ENCODE measurements at places on chromosomes 3 and 15.

- no peak for DNase-seq
Observed at GRCh38 chr3:171262431-171262830, 197.8 kb downstream of the TNIK start.

- no peak for DNase-seq
Observed at GRCh38 chr3:56130036-56130435, 338.2 kb downstream of the ERC2 start.

DNA sequence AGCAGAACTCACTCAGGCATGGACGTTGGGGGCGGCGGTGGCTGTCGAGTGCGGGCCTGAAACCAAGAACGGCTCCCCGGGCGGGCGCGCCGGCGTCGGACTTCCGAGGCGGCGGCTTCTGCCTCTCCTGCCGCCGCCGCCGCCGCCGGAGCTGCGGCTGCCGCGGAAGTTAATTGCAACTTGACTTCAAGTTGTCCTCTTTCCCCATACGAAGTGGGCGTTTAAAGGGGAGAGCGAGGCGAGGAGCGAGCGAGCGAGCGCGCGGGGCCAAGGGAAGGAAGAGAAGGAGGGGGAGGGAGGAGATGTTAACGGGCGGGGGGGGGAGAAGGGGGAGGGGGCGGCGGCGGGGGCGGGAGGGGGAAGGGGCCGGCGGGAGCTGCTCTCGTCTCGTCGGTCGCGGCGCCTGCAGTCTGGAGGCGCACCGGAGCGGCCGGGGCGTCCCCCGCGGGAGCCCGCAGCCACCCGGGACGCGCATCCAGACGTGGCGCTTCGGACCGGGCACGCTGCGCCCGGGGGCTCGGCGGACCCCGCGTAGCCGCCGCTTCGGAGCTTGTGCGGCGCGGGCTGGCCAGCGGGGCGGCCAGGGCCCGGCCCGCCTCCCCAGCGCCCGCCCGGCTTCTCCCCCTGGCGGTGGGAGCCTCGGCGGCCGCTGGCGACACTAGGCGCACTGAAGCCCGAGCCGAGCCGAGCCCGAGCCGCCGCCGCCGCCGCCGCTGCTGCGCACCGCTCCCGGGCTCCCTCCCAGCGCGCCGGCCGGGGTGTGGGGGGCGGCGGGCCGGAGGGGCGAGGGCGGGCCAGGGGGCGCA, 19.7 kb upstream of the SATB1 start:
- peak; percentile 55 for DNase-seq

GRCh38 chr3:122956693-122957455, 70.7 kb downstream of the SEMA5B start:
- DNase-seq, result no peak

DNA sequence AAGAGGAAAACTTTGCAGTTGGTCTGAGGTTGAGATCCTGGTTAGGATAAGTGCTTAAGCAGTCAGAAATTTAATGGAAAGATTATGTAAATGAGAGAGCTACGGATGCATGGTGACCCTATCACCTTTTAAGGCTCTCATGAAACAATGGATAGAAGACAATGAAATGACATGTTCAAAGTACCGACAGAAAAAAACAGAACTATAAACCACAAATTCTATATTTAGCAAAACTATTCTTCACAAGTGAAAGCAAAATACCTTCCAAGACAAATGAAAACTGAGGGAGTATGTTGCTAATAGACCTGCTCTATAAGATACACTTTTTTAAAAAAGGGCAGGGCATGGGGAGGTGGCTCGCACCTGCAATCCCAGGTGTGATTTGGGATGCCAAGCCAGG, 32.2 kb downstream of the DNAAF4 start:
- DNase-seq, result no peak

DNA sequence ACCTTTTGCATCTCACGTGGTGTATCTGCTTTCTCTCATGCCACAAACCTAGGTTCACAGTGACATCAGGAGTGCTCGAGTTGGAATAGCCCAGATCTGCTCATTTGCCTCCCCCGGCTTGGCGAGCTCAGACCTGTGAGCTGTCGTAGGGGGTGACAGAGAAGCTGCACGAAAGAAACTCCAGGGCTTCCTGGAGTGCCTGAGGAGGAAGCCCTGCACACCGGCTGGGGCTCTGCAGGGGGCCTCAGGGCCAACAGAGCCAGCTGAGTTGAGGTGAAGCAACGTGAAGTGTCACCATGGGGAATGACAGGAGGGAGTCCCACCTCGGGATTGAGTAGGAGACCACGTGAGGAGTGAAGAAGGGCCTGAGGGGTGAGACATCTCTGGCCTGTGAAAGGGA, 62.5 kb downstream of the RPN1 start:
- DNase-seq, result no peak

DNA sequence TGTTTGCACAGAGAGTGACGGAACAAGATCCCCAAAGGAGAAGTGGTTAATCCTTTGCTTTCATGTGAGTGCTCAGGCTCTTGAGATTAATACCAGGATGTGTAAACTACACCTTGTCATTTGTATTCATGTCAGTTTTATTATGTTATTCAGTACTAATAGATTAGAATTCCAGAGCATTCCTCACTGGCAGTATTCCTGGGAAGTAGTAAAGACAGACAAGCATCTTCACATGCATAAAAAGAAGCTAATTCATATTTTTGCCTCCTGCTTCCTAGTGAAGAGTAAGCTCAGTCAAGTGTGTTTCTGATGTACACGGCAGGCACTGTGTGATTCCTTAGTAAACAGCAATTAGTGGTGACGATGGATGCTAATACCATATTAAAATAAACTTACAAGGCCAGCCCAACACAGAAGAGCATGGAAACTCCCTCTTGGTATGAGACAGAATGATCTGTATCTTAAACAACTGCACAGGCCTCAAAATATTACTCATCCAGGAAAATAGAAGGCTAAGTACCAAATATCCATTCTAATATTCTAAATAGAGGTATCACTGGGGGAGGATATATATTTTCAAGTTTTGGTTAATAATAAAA, 336.8 kb upstream of the MCTP2 start:
- no peak for DNase-seq

GRCh38 chr15:70586241-70586640, 177.1 kb downstream of the UACA start:
- no peak for DNase-seq

DNA sequence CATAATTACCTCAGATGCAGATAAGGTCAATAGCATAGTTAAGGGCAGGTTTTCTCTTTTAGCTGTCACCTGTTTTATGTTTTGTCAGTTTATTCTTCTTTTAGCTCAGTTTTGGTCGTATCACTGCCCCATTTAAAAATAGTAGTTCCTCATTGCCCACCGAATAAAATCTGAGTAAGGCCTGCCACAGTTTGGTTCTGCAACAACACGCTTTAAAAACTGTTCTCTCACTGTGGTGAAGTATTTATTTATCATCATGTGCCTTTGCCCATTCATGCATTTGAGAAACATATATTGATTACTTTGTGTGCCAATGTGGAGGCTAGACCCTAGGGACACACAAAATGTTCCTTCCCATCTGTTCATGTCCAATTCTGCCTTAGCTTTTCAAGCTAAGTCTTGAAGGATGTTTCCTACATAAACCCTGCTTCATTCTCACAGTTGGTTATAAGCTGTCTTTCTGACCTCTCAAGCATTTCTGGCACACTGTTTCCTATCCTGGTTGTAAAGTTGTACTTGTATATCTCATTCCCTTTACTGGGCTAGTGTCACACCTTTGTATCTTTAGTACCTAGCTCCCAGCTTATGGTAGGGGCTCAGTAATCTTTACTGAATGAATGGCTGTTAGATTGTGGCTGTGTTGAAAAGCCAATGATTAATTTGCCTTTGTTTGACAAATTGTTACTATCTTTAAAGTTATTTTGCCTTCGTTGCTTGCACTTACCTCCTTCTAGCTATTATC, 23.9 kb downstream of the AKAP13 start:
- no peak for DNase-seq

- DNase-seq, result peak; percentile 35
Observed at GRCh38 chr3:183698318-183698751, 738 bp downstream of the YEATS2 start.

- no peak for DNase-seq
Observed at GRCh38 chr3:49700453-49701128, 11.2 kb downstream of the RNF123 start.

DNA sequence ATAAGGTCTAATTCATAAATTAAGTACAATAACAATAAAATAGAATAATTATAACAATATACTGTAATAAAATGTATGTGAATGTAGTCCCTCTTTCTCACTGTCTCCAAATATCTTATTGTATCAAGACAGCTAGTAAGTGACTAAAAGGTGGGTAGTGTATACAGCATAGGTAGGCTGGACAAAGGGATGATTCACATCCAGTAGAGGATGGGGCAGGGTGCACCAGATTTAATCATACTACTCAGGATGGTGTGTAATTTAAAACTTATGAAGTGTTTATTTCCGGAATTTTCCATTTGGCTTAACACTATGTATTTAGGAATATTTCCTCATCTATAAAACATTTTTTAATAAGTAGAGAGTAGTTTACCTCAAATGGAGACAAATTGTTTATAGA, 876.1 kb upstream of the CADM2 start:
- no peak for DNase-seq

DNA sequence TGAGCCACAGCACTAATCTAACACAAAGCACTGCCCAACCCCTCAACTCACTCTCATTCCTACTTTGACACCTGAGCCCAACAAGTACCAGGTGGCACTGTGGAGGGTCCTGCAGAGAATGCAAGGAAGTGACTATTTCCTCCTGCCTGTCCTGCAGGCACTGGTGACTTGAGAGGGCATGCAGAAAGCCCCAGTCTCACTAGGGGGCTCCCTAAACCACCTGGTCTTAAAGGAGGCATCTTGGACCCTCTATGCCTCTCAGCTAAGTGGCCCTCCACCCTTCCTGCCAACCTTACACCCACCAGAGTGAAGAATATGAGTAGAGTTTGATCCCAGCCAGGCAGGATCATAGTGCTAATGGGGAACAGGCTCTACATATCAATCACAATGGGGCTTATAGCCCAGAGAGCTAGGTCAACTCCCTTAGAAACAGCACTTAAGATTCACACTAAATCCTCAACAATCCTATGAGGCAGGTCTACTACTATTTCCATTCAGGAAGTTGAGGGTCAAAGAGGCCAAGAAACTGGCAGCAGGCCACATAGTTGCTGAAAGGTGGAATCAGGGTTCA, 15.2 kb downstream of the TRAIP start:
- DNase-seq, result no peak

- no peak for DNase-seq
Observed at GRCh38 chr3:25597535-25598101, 67.1 kb downstream of the TOP2B start.

DNA sequence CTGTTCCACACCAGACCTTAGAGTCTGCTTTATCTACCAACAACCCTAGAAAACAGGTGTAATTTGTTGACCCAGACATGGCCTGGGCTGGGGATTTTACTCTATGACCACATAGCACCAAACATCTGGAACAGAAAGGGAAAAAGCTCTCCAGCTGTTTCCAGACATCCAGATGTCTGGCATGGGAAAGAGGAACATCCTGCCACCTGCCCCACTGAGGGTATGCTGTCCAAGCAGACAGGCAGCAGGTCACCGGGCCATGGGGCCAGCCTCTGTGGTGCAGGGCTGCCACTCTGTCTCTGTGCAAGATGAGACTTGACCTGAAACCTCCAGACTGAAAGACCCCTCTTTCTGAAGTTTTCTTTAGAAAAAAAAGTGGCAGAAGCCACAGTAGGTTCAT, 359.3 kb upstream of the ICE2 start:
- no peak for DNase-seq

DNA sequence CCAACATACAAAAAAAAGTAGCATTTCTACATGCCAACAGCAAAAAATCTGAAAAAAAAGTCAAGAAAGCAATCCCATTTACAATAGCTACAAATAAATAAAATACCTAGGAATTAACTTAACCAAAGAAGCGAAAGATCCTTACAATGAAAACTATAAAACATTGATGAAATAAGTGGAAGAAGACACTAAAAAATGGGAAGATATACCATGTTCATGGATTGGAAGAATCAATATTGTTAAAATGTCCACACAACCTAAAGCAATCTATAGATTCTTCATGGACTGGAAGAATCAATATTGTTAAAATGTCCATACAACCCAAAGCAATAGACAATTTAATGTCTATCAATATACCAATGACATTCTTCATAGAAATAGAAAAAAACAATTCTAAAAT, 21.0 kb downstream of the PEAK1 start:
- DNase-seq, result no peak

- DNase-seq, result no peak
Observed at GRCh38 chr3:32335365-32336112, 56.1 kb upstream of the CMTM7 start.

- peak; percentile 27 for DNase-seq
Observed at GRCh38 chr3:186316666-186317260, 45.3 kb downstream of the DGKG start.

- DNase-seq, result no peak
Observed at GRCh38 chr15:85000937-85001336, 19.3 kb downstream of the PDE8A start.

DNA sequence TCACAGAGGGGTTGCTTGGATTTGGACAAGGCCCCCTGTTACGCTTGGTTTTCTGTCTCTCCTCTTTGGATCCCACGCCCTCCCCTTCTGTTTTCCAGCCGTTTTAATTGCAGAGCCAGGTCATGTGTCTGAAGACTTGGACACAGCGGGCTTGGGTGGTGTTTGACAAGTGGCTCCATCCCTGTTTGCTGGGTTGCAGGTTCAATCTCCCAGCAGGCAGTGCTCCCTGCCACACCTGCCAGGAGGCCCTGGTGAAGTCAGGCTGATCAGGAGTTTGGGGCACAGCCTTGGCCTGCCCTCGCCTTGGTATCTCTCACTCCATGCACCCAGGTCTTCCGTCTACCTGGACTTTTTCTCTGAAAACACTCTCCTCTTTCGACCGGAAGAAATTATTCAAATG, 59.0 kb downstream of the PLXNA1 start:
- DNase-seq, result no peak

DNA sequence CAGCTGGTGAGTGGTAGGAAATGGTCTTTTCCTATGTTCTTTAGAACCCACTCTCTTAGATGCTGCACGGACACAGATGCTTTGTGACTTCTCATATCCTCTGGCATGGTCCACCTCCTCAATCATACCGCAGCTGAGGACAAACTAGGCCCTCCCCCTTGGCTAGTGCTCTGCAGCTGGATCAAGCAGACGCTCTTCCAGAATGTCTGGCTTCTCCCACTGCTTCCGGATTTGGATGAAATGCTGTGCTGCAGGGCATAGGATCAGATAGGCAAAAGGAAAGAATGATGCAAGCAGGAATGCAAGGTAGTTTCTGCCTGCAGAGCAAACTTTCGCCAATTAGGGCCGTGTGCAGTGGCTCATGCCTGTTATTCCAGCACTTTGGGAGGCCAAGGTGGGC, 75.7 kb upstream of the SLC4A7 start:
- peak; percentile 35 for DNase-seq

- DNase-seq, result no peak
Observed at GRCh38 chr15:64251121-64251520, 88.3 kb upstream of the PPIB start.

DNA sequence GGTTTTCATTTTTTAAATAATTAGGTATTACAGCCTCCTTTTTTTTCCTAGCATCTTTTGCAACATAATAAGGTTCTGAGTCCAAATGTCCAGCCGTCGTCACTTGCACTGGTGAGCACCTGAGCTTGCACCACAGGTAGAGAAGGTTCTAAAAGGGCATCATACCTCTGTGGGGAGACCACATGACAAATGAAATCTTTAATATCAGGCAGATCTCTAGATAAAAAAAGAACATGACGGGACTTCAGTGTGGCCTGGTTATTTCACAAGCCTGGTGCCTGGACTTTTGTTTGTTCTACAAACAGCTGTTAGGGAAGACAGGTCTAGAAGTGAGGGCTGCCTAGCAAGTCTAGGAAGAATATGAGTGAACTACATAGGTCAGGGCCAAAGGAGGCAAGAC, 3.6 kb downstream of the ZBED2 start:
- no peak for DNase-seq
